Astrocyte of the hippocampus (primary cell): ENCODE measurements at places on chromosomes 7 and 10.

DNA sequence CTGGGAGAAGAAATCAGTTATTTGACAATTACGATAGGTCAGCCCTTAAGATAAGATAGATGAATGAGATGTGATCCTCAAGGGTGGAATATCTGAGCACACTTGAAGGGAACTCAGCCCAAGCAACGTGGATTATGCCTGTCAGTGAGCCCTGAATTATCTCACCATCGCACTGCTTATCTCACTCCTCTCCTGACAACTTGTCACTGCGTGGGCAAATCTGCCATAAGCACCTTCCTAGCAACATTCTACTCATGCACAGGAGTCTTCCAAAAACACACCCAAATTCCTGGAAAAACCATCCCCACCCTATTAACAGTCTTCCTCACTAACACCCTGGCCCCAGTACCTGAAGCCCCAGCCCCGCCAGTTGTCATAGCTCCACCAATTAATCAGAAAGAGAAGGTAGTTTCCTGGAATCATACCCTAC lies 46.5 kb upstream of the IL6 start:
- no peak for DNase-seq

- DNase-seq = peak; percentile 81
These were observed 1.8 kb downstream of the GDI2 start for GRCh38 chr10:5811387-5811821.

DNA sequence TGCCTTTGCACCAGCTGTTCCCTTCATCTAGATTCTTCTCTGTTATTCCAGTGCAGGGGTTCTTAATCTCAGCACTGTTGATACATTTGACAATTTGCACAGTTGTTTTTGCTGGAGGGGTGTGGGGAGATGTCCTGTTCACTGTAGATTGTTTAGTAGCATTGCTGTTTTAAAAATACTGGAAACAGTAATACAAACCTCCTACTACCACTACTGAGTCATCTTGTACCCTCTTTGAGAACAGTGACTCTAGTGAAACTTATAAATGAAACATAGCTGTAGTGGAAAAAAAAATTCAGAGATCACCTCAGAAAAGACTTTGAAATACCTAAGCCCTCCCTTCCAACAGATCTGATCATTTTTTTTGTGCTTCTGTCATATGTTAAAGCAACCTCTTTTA lies 154.8 kb upstream of the TMEM196 start:
- no peak for DNase-seq

DNA sequence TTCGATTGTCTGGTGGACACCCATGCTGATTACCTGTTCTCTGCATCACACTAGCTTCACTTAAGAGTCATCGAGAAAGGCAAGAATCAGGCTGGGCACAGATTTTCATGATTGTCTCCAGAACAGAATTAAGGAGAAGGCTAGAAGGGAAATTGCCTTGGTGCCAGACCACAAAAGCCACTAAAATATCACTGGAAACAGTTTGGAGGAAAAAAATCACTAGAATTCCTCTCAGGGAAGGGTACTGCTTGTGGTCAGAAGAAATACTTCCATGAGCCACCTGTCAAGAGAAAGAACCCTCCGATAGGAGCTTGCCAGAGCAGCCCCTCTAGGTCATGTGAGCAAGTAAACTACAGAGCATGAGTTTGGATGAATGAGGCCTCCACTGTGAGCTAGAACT lies 269.3 kb upstream of the TEX47 start:
- DNase-seq = peak; percentile 69

DNA sequence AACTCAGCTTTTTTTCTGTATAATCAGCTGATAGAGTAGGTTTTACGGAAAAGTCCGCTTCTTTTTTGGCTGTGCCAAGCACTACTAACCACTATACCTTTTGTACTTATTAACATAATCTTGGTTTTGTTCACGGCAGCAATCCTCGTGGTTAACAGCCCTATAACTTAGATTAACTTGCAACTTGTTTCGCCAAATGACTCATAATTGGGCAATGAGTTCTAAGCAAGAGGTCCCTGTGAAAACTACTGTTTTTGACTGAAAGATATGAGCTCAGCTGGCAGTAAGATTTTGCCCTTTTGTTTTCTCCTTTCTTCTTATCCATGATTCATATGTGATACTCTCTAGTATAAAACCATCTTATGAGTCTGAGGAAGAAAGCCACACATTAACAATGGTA lies 345.0 kb upstream of the PCDH15 start:
- DNase-seq = peak; percentile 87

DNA sequence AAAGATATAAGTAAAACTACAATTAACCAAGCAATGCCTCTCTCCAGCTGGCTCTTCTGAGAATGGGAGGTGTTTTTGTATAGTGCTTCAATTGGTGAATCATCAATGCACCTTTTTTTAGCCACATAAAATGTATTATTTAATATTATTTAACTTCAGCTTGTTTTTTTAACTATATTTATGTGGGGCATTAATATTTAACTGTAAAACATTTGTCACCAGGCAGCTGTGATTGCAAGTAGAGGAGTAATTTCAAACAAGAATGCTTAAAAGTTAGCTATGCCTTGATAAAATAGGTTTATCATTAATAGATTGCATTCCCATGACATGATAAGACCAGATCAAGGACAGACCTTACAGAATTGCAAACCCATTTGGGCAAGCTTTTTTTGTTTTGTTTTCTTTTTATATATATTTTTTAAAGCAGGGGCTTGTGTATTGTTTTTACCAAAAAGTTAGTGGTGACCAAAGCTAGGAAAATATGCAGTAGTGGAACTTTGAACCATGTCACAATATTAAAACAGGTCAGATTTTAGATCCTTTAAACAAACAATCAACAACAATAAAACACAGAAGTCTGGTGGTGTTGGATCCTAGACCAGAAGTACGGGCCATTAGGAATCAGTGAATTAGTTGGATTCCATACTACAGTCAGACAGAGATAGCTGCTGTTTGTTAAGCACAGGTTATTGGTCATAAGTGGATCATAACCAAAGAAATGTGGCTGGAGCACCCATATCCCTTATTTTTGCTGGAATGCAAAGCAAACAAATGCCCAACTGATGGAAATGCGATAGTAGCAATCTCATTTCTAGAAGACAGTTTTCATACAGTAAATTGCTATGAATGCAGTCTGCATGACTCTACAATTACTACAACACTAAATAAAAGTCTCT lies 2.9 kb downstream of the CAV2 start:
- DNase-seq = no peak

DNA sequence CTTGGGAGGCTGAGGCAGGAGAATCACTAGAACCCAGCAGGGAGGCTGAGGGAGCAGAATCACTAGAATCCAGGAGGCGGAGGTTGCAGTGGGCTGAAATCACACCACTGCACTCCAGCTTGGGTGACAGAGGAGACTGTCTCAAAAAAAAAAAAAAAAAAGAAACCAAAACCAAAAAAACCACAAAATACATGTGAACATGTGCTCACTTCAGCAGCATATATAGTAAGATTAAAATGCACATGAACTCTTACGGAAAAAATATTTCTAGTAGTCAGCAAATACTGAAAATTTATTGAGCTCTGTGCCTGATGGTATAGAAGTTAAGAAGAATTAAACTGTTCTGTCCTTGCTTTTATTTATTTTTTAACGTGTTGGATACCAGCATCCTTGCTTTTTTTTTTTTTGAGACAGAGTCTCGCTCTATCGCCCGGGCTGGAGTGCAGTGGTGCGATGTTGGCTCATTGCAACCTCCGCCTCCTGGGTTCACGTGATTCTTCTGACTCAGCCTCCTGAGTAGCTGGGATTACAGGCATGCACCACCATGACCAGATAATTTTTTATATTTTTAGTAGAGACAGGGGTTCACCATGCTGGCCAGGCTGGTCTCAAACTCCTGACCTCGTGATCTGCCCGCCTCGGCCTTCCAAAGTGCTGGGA lies 9.6 kb upstream of the ZNF487 start:
- no peak for DNase-seq

DNA sequence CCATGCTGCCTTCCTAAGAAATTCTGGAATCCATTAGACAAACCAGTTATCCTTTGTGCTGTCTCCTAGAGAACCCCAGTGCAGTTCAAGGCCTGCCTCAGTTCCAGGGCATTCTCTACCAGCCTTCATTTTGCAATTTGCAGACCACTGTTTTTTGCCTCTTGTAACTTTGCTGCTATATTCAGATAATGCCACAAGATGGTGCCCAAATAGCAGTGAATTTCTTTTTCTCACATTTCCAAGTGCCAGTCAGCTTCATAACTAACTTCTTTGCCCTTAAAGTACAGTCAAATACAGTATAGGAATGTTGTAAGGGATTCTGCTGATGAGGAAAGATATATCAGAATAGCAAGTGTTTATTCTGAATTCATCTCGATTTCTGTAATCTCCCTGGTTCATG lies 25.2 kb downstream of the LOXL4 start:
- DNase-seq = peak; percentile 63

DNA sequence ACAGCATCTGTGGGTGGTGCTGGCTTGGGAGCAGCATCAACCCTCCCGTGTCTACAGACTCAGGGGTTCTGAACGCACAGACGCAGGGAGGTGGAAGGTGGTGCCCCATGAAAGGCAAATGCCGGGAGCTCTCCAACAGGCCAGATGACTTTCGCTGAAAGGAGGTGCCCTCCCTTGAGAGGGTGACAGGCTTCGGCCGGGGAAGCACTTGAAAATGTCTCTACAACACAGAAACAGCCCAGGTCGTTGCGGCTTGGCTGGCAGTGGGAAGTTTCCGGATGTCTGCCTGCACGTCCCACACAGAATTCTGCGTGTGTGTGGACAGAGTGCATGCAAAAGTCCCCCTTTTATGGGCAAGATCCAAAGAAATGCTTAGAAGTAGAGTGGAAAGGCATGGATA lies 239.6 kb downstream of the SKAP2 start:
- DNase-seq = no peak

- DNase-seq = peak; percentile 30
These were observed 92.2 kb upstream of the LAMB4 start for GRCh38 chr7:108222236-108222892.

DNA sequence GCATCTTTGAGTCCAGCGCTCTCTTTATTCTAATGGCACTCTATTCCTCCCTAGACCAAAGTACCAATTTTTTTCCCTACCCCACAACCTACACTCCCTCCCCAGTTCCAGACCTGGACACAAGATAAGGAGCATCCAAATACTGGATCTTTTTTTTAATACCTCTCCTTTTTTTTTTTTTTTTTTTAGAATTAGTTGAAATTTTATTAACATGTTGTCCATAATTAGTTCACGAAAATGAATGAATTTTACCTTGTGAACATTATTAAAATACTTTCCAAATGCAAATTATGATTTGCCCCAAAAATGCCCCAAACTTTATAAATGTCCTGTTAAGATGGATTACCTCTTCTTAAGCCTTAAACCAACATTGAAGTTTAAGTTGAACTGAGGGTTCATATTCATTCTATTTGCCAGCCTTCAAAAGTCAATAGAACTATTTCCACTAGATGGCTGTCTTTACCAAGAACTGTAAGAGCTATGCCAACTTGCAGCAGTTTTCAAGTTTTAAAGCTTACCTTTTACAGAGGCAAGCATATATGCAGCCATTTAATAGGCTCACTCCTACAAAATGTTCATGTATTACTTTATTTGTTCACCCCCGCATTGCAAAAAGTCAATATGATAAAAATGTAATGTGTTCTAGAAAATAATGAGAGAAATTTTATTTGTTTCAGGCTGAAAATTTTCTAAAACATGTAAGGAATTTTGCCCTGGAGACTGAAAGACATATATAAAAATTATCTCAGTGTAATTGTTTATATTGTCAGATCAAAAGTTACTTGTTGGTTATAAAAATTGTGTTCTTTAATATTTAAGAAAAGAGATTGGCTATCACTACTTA lies 39.7 kb upstream of the TNKS2 start:
- peak; percentile 63 for DNase-seq

- DNase-seq = no peak
These were observed 29.1 kb downstream of the TNRC18 start for GRCh38 chr7:5394264-5395105.

DNA sequence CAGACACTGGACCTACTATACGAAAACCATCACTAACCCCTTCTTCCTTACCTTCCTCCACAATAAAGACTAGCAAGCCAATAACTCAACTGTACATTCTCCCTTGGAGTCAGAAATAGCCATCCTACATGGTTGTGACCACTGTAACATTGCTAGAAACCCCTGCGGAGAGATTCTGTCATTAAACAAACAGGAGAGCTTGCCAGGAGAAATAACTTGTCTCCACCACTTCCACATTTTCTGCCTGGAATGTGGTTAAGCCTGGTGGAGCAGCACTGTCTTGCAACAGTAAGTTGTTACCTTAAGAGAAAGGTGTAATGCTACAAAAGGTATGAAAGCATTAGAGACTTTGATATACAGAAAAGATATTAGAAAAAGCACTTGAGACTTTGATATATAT lies 45.8 kb downstream of the THSD7A start:
- DNase-seq = peak; percentile 91

- DNase-seq = peak; percentile 25
These were observed 38.5 kb downstream of the BNIP3 start for GRCh38 chr10:131943021-131943814.

- no peak for DNase-seq
These were observed 32.8 kb upstream of the FAM20C start for GRCh38 chr7:159370-160270.

DNA sequence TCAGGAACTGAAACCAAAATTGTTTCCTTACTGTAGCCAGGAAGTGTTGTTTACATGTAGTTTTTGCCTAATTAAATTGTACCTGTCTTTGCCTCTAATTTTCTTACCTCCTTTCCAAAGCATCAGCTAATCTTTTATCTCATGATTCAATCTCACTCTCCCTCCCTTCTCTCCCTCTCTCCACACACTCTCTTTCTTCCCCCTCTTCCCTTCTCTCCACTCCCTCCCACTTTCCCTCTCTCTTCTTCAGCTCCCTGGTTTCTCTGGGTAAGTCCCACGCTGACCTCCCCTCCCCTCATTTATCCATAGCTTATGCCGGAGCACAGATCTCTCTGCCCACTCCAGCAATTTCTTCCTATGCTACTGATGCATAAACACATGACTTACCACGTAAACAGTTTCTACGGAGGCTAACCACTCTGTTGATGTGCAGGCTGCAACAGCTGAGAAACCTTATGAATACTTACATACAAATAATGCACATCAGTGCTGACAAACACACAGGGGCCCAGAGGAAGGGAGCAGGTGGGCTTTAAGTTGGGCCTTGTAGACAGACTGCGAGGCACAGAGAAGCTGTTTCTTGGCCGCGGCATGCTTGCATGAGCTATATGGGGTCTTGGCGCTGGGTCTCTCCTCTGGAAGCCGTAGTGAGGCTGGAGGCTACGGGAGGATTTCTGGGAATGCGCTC lies 174.4 kb upstream of the PLXNA4 start:
- DNase-seq = peak; percentile 41

DNA sequence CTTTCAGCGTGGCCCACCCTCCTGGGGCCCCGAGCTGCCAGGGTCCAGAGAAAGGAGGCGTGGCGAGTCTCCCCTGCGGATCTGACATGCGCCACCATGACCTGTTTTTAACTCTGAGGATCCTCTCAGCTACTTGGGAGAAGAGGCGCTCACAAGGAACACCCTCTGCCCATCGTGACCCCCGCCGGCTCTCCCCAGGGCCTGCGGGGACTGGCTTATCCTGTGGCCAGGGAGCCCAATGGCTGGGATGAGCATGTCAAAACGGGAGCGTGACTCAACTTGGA lies 93.7 kb downstream of the EBF3 start:
- DNase-seq = no peak
